ENCODE measurements at places on chromosomes 5 and 9.

DNA sequence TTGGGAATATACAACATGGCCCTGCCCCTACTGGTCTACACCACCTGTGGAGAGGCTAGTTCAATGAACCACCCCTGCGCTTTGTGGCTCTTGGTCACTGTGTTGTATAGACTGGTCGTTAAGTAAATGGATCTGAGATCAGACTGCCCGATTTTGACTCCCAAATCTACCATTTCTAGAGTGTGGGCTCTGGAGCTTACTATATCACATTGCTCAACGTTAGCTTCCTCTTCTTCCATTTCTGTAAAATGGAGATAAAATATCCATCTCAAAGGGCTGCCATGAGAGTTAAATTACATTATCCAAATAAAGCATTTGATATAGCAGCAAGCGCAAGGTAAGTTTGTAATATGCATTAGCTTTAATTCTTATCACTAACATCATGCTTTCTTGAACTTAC, 52.7 kb upstream of the IFNK start:
- H3K27me3 ChIP-seq: no peaks in the 10 kb centered on the region
- DNase-seq: no peak
- no peak overlapping the region for H3K27ac ChIP-seq
- H3K4me1 ChIP-seq: no peaks in the 10 kb centered on the region
- H3K36me3 ChIP-seq: no peaks in the 10 kb centered on the region

GRCh38 chr5:125004009-125004408, 257.6 kb upstream of the ZNF608 start:
- no peak overlapping the region for H3K4me3 ChIP-seq
- H3K27me3 ChIP-seq: no peaks in the 10 kb centered on the region
- no peak overlapping the region for H3K27ac ChIP-seq
- H3K36me3 ChIP-seq: no peaks in the 10 kb centered on the region

DNA sequence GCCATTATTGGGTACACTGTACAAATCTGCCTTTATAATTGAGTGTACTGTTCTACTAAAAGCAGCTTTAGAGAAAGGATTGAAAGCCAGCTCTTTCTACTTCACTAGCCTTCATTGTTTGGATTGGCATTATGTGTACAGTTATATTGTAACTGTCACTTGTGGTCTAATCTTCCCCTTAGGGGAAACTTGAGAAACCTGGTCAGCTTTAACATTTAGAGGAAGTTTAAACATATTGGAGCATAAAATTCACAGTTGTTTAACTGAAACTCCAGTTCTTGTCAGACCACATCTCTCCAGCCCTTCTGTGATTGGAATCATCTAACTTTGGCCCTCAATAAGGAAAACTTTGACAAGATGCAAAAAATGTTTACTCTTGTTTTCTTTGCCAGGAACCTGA, 24.6 kb downstream of the PIK3R1 start:
- no peaks in the 10 kb centered on the region for H3K36me3 ChIP-seq
- no peak for DNase-seq
- H3K27me3 ChIP-seq: no peaks in the 10 kb centered on the region
- H3K4me3 ChIP-seq: no peak overlapping the region

DNA sequence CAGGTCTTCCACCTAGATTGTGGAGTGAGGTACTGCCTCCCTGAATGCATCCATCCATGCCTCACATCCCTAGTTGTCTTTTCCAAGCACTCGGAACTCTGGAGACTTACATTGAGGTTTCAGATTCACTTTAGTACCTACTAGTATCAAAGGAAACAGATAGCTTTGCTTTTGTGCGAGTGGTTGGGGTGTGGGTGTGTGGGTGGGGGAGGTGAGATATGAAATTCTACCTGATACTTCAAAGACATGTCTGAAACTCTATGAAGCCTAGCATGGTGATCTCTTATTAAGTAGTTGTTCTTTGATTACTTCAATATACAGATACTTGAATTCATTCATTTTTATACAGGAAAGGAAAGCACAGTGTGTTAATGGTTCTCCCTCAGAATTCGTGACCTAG, 64.4 kb downstream of the MCCC2 start:
- H3K4me1 ChIP-seq: no peaks in the 10 kb centered on the region
- no peaks in the 10 kb centered on the region for H3K27me3 ChIP-seq
- no peak overlapping the region for H3K27ac ChIP-seq
- H3K4me3 ChIP-seq: no peak overlapping the region
- H3K36me3 ChIP-seq: peaks cover 16% of the 10 kb centered on the region
- DNase-seq: no peak

DNA sequence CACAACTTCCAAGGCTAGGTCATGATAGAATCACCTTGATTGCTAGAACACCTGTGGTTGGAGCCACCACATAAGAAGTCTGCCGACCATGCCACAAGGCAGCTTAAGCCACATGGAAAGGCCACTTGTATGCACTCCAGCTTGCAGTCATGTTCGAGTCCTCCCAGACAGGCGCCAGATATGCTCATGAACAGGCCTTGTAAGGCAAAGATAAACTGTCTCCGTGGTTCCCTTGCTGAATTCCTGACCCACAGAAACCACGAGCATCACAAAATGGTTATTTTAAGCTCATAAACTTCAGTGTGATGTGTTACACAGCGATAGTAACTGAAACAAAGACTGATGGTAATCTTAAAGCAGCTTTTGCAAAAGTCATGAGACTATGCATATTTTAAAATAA, 188.4 kb upstream of the DAPK1 start:
- H3K36me3 ChIP-seq: no peaks in the 10 kb centered on the region
- no peaks in the 10 kb centered on the region for H3K4me1 ChIP-seq
- no peak overlapping the region for H3K27ac ChIP-seq
- DNase-seq: no peak
- H3K4me3 ChIP-seq: no peak overlapping the region
- no peaks in the 10 kb centered on the region for H3K27me3 ChIP-seq

GRCh38 chr9:28915202-28915930, 1342.1 kb upstream of the C9orf72 start:
- no peaks in the 10 kb centered on the region for H3K27me3 ChIP-seq
- peak overlapping the region; percentile 68 for H3K27ac ChIP-seq
- no peaks in the 10 kb centered on the region for H3K36me3 ChIP-seq
- peak; percentile 10 for DNase-seq
